ENCODE measurements at places on chromosomes 5 and 9.

DNA sequence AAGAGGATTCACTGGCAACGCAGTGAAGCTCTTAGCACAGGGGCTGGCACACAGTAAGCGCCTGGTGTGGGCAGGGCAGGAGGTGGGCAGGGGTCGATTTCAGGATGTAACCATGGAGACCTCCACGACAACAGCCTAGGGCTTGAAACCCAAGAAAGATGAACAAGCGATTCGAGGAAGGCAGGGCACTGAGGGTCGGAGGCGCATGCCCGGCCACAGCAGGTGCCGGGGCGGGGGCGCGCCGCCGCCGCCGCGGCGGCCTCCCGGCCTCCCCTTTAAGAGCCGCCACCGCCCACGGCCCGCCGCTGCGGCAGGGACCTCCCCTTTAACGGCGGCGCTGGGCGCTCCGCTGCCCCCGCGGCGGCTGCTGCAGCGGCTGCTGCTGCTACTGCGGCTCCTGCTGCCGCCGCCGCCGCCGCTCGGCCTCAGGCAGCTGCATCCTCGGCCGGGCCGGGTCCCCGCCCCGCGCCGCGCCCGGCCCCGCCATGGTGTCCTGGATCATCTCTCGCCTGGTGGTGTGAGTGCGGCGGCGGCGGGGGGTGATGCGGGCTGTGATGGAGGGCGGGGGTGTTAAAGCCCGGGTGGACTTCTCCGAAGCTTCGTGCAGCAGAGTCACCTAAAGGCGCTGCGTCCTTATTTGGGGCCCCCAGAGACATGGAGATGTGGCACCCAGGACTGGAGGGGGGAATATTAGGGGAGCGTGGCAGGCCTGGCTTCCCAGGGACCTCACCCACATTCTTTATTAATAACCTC is at the start of gene REEP2:
Gene REEP2 (plus strand): TSS at position 334 of the 753 bp plus-strand sequence. CDS start 152 bp downstream, at position 486.
- DNase-seq = peak; percentile 87

GRCh38 chr9:15344191-15344590 is 37.2 kb upstream of the TTC39B start:
- DNase-seq = no peak

GRCh38 chr5:74173241-74173640 is 467.3 kb downstream of the ENC1 start:
- DNase-seq = no peak

DNA sequence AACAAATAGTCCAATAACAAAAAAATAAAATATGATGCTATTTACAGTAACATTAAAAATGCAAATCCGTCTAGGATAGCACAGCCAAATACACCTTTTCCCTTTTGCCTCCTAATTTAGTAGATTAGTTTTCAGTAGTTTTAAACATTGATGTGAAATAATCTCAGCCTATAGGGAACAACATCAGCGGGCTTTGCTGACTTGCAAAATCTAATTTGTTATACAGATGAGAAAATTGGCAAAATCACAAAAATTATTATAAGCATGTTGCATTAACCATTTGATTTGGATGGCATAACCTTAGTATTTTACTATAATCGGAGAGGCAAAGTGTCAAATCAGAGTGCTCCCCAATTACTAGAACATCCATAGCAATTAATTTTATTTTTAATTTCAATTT is 563.5 kb downstream of the CDH18 start:
- DNase-seq = no peak

- DNase-seq = no peak
These were observed 309.7 kb upstream of the MPDZ start for GRCh38 chr9:13589034-13589737.

DNA sequence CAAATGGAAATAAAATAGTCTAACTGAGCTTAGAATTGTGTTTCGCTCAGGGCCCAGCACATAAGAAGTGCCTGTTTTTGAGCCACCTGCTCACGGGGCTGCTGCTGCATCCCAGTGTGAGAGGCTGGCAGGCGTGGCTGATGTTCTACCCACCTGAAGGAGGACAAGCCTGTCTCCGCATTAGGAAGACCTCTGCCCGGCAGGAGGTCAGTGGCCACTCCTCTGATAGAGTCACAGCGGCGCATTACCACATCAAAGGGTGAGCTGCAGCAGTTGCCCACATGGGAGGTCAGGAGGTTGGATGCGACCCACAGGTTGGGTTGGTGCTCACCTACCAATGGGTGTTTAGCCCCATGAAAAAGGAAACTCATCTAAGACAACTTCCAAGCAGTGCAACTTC is 3.7 kb upstream of the SLC6A7 start:
- no peak for DNase-seq

DNA sequence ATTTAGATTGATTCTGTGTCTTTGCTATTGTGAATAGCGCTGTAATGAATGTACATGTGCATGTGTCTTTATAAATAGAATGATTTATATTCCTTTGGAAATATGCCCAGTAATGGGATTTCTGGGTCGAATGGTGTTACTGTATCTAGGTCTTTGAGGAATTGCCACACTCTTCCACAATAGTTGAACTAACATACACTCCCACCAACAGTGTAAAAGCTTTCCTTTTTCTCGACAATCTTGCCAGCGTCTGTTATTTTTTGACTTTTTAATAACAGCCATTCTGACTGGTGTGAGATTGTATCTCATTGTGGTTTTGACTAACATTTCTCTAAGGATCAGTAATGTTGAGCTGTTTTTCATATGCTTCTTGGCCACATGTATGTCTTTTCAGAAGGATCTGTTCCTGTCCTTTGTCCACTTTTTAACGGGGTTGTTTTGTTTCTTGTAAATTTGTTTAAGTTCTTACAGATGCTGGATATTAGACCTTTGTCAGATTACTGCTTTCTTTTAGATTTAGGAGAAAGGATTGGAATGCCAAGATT is 125.0 kb upstream of the NR5A1 start:
- DNase-seq = no peak

DNA sequence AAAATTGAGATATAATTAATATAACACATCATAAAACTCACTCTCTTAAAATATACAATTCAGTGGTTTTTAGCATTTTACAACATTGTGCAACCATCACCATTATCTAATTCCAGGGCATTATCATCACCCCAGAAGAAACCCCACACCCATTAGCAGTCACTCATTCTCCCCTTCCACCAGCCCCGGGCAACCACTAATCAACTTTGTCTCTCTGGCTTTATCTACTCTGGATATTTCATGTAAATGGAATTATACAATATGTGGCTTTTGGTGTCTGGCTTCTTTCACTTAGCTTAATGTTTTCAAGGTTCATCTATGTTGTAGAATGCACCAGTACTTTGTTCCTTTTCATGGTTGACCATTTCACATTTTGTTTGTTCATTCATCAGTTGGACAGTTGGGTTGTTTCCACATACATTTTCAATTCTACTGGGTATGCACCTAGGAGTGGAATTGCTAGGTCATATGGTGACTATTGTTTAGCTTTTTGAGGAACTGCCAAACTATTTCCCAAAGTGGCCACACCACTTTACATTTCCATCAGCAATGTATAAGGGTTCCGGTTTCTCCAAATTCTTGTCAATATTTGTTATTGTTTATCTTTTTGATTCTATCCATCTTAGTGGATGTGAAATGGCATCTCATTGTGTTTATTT is 62.4 kb downstream of the MARCHF3 start:
- DNase-seq = no peak

DNA sequence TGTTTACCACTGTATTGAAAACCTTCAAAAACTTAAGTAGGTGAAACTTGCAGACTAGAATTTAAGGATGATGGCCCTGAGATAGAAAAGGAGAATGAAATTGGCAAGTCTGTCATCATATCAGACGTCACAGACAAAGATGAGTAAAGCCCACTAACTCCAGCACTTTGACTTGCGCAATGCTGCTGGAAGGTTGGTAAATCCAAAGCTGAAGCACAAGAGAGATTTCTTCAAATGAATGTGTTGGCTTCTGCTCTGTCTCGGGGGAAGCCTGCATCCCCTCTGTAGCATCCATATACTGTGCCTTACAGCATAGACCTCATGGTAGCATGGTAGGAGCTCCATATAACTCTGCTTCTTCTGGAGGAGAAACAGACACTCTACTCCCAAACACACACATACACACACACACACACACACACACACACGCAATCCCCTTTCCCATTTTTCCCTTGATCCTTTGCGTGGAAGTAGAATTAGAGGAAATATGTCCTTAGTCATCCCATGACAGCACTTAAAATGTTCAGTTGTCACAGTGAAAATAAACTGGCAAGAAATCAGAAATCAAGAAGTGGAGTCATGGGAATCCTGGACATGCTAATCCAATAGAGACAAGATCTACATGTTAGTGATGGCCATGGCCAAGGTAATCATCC is 241.5 kb downstream of the NR3C1 start:
- no peak for DNase-seq

DNA sequence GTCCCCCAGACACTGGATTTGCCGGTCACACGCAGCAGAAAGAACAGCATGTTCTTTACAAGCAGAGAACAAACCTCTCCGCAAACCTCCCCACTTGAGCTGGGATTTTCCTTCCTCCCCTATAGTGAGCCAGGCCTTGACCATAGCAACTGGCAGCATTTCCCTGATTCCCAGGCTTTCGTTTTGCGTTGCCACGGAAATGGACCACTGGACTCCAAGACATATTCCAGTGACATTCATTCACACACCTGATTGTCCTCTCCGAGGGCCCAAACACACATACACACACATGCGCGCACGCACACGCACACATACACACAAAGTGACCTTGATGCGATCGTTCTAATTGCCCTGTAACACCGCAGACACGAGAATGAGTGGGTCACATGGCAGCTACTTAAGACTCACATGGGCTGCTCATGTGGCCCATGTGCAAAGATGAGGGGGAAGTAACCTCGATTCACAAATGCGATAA is 80.9 kb upstream of the CPEB4 start:
- no peak for DNase-seq

DNA sequence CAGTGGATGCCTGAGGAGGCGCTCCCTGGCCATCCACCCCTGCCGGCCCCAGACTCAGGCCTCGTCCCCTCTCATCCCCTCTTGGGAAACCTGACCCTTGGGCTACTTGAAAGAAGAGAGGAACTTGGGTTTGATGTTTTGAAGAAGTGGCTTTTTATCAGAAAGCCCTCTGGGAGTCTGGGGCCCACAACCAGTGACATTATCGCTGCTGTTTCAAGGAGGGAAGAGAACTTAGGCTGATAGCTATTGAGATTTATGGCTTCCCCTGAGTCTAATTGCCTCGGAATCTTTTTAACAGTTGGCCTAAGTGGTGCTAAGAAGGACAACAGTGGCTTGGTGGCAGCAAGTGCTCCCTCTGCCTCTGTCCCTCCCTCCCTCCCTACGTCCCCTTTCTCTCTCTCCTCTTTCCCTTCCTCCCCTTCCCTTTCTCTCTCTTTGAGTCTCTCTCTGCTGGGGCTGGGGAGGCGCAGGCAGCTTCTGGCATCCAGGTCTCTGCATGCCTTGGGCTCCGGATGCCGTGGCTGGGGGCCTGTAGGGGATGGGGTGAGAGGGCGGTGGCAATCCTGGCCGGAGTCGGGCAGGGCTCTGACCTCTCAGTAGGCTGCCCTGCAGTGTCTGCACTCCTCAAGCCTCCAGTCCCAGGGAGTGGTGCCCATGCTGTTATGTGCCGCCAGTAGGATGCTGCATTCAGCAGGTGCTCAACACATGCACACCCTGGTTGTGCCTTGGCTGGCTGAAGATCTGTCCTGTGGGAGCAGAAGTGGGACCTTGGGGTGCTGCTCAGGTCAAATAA is 49.6 kb upstream of the RXRA start:
- DNase-seq = no peak

DNA sequence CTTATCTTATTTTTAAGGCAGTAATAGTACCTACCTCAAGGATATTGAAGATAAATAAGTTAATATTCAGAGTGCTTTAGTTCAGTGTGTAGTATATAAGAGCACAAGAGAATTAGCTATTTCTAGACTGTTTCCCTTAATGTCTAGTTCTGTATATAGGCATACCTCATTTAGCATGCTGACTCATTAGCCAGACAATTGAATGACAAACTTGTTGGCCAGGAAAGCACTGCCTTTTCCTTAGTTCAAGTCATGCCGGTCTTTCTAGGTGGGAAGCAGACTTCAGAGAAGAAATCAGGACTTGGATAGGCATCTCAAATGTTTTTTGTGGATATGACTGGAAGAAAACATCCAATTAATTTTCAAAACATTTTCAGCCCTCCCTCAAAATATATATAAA is 3.2 kb upstream of the FBXO4 start:
- DNase-seq = no peak

DNA sequence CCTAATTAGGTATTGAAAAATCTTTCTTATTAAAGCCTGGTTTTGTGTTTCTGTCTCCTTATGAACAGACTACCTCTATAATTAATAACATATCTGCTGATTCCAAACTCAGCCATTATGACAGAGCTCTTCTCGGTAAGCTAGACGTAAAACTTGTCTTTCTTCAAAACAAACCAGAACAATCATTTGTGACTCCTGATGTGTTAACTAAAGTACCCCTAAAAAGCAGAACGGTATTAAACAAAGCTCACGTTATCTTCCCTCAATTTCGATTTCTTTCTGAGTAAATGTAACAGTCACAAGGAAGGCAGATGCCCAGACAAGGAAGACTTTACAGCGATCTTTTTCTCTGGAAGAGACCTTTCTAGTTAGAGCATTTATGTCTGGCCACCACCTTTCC is 1.8 kb downstream of the SEMA5A start:
- no peak for DNase-seq

GRCh38 chr9:114203410-114204140 is 48.2 kb downstream of the COL27A1 start:
- DNase-seq = no peak

DNA sequence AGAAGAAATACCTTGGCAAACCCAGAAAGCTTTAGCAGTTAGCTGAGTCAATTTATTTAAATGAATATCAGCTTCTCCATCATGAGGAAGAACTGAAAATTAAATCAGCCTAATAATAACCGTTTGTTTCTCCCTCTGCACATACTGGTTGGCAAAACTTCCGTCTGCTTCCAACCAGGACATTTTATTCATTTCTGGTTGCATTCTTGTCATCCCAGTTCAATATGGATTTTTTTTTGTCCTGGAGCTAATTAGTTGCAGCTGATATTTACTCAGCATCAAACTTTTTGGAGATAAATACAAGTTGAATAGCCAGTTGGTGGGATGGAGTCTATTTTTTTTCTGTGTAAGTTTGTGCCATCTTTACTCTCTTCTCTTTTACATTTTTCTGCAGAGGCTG is 126.5 kb upstream of the GDNF start:
- no peak for DNase-seq

DNA sequence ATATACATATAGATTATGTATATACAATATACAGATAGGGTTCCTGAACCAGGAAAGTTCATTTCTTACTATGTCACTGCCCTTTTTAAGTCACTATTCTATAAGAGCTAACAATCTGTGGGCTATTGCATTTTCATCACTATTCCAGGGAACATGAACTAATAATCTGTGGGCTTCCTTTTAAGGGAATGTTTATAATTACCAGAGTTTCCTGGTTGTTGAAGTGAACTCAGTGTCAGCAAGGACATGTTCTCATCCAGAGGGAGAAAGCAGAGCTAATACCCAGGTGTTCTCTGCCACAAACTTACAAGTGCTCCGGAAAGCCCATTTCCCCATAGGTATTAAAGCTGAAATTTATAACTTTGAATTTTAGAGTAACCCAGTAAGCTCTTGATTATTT is 69.6 kb downstream of the CWC27 start:
- no peak for DNase-seq

DNA sequence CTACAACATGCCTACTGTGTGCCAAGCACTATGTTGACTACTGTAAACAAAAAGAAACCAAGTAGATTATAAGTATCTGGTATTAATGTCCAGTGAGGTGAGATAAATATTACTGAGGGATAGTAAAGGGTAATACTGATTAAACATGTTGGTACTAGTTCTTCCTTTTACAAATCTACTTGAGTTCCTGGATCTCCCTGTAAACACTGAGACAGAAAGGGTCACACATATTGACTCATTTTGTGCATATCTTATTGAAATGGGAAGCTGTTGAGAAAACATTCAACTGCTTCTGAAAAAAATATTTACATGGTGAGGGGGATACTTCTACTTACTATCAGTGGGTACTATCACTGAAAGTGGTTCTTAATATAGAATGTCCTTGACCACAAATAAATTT is 24.3 kb downstream of the EFNA5 start:
- DNase-seq = no peak
